ENCODE measurements at places on chromosomes 3 and 15. TPM values are rescaled to one million over a fixed set of nuclear protein-coding genes. Genes with fewer than 3 reads are reported as not detected.

GOLGA8S gene
- 2.4 TPM for total RNA-seq

NR2E3 gene
- total RNA-seq = not detected

WDR49 gene
- not detected for total RNA-seq

MAGEL2 gene
- total RNA-seq = not detected

GABRB3 gene
- not detected for total RNA-seq

IL17RD gene
- not detected for total RNA-seq

GAP43 gene
- not detected for total RNA-seq

GREM1 gene
- total RNA-seq = 0.03 TPM

PP2D1 gene
- total RNA-seq = not detected

GRCh38 chr15:48463366-48463880 lies 132.2 kb downstream of the DUT start:
- no peak overlapping the region for H3K27ac ChIP-seq
- no peaks in the 10 kb centered on the region for H3K27me3 ChIP-seq
- no peaks in the 10 kb centered on the region for H3K36me3 ChIP-seq
- no peak overlapping the region for H3K4me3 ChIP-seq
- no peaks in the 10 kb centered on the region for H3K4me1 ChIP-seq

- no peak overlapping the region for H3K27ac ChIP-seq
- peaks cover 24% of the 10 kb centered on the region for H3K36me3 ChIP-seq
- peaks cover 22% of the 10 kb centered on the region for H3K4me1 ChIP-seq
- no peak overlapping the region for H3K4me3 ChIP-seq
Measured at GRCh38 chr3:46221391-46221790, 13.3 kb upstream of the CCR1 start.

DNA sequence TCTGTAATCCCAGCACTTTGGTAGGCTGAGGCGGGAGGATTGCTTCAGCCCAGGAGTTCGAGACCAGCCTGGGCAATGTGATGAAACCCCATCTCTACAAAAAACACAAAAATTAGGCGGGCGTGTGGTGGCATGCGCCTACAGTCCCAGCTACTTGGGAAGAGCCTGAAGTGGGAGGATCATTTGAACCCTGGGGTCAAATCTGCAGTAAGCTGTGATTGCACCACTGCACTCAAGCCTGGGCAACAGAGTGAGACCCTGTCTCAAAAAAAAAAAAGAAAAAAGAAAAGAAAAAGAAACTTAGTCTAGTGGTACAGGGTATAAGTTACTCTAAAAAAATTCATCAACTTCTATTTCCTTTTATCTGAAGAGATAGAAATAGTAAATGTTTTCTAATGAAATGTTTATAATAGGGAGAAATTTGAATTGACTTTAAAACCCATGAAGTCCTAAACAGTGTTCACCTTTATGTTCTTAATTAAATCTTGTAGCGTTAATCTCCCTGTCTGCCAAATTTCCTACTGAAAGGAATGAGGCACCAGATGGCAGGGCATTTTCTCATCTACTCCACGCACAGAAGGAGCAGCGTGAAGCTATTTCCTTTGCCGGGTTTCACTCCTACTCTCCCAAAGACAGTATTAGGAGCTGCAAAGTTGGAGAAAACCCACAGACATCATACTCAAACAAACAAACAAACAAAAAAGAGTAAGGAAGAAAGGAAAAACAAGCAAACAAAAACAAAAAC lies 1.9 kb downstream of the PCLAF start:
- no peak for DNase-seq
- peak overlapping the region; percentile 84 for H3K4me3 ChIP-seq
- no peak overlapping the region for H3K27ac ChIP-seq
- no peaks in the 10 kb centered on the region for H3K27me3 ChIP-seq
- peaks cover 4% of the 10 kb centered on the region for H3K36me3 ChIP-seq

DNA sequence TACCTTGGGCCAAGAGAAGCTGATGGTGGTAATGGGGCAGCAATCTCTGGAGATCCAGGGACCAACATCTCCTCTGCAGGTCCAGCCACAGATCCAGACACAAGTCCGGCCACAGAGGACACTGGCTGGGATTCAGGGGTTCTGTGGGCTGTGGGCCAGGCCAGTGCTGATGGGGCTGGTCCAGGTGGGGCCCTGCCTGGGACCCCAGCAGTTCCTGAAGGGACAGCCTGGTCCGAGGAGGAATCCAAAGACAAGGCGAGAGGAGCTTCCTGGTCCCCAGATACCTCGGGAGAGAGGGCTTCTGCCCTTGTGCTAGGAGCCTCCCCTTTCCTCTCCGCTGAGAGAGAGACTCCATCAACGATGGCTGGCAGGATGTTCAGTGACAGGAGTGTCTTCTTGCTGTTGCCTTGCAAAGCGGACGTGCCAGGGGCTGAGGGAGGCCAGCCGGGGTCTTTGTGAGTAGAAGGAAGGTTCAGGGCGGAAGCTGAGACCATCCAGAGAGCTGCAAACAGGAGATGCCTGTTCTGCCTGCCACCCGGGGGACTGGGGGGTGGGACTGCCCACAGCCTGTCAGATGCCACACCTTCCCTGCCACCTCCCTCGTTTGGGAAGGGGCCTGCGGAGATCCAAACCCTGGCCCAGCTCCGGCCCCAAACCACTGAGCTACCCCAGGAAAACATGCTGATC lies 24.5 kb upstream of the GOLGA6C start:
- peak; percentile 34 for DNase-seq
- peaks cover 5% of the 10 kb centered on the region for H3K27me3 ChIP-seq
- no peaks in the 10 kb centered on the region for H3K36me3 ChIP-seq
- H3K27ac ChIP-seq = no peak overlapping the region

DNA sequence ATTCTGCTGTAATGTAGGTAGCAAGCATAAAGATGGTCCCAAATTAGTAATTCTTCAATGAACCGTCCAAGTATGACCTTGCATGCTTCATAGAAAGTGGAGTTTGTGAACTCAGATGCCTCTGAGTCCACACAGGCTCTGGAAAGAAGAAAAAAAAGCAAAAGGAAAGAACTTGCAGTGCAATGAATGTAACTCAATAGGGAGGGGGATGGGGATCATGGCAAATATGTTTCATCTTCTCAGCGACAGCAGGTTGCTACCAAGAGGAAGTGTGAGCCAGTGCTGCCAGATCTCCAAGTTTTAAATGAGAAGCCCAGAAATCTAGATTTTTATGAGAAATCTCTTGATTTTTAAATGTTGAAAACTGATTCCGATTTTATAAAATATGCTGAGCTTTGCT lies 50.3 kb downstream of the IL20RB start:
- DNase-seq = no peak
- H3K4me3 ChIP-seq = no peak overlapping the region
- no peaks in the 10 kb centered on the region for H3K4me1 ChIP-seq
- H3K27ac ChIP-seq = no peak overlapping the region

DNA sequence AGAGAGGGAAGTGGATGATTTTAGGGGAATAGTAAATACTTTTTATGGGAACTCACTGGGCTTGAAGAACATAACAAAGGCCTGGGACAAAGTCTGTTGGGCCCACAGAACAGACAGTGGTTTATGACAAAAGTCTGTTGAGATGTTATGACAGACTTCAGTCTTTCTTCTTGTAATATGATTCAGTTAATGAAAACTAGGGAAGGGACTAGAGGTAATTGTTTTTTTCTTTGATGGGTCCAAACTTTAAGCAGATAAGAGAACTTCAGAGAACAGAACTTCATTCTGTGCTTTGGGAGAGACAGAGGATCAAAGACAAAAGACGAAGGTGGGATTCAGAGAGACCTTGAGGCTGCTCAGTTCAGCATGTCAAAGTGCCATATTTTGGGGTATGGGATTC lies 9.3 kb downstream of the CRYBG3 start:
- H3K4me1 ChIP-seq = no peaks in the 10 kb centered on the region
- H3K36me3 ChIP-seq = peaks cover 5% of the 10 kb centered on the region
- no peak overlapping the region for H3K4me3 ChIP-seq
- no peak for DNase-seq

GRCh38 chr15:80163897-80164296 lies 11.1 kb downstream of the FAH start:
- DNase-seq = no peak
- H3K4me1 ChIP-seq = peaks cover 26% of the 10 kb centered on the region
- H3K27ac ChIP-seq = no peak overlapping the region
- H3K36me3 ChIP-seq = peaks cover 22% of the 10 kb centered on the region
- no peak overlapping the region for H3K4me3 ChIP-seq
- no peaks in the 10 kb centered on the region for H3K27me3 ChIP-seq

- no peak overlapping the region for H3K4me3 ChIP-seq
- no peak for DNase-seq
- no peaks in the 10 kb centered on the region for H3K4me1 ChIP-seq
- H3K27ac ChIP-seq = no peak overlapping the region
Measured at GRCh38 chr3:98623572-98624280, 30.3 kb upstream of the CPOX start.

DNA sequence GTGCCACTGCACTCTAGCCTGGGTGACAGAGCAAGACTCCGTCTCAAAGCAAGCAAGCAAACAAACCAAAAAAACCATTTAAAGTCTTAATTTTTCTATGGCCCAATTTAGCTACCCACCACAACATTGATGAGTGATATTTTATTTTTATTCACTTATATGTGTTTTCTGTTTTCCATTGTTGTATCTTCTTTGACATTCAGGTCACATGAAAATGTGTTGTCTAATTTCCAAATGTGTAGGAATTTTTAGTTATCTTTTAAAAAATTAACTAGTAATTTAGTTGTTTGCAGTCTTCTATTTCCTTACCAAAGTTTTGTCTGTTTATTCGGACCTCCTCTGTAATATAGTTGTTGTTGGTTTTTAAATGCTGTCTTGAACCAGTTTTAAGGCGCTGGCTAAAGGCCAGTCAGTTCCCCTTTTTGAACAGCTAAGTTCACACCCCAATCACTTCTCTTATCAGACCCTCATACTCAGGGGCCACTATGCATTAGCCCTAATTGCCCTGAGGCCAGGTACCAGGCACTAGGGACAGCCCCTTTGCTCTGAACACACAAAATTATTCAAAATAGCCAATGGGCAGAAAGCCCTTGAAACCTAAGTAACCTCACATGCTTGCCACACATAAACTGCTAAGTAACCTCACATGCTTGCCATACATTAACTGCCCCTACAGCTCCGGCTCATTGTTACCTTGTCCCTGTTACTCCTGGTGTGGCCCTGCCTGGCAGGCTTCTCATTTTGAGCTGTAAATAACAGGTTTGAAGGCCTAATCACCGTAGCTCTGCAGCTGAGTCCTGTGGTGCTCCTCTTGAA lies 4.3 kb upstream of the CCR4 start:
- H3K4me3 ChIP-seq = no peak overlapping the region
- DNase-seq = no peak
- no peaks in the 10 kb centered on the region for H3K27me3 ChIP-seq
- no peak overlapping the region for H3K27ac ChIP-seq

DNA sequence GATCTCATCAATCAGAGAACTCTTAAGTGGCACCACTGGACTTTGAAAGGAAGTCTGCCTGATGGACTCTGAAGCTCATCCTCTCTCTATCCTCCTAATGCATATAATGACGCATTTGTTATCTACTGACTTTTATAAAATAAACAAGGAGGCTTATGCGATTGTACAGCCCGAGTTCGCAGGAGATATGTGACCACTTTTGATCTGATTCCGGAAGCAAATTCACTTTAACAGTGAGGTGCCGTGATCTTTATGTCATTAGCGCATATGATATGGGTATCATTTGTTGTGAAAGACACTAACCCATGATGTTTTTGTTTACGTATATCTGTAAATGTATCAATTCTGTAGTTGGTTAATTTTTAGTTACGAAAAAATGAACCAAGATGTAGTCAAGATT lies 427 bp upstream of the RNF111 start:
- no peak for DNase-seq
- peaks cover 41% of the 10 kb centered on the region for H3K4me1 ChIP-seq
- H3K36me3 ChIP-seq = peaks cover 4% of the 10 kb centered on the region
- peak overlapping the region; percentile 95 for H3K4me3 ChIP-seq
- H3K27ac ChIP-seq = peak overlapping the region; percentile 84
- H3K27me3 ChIP-seq = no peaks in the 10 kb centered on the region

DNA sequence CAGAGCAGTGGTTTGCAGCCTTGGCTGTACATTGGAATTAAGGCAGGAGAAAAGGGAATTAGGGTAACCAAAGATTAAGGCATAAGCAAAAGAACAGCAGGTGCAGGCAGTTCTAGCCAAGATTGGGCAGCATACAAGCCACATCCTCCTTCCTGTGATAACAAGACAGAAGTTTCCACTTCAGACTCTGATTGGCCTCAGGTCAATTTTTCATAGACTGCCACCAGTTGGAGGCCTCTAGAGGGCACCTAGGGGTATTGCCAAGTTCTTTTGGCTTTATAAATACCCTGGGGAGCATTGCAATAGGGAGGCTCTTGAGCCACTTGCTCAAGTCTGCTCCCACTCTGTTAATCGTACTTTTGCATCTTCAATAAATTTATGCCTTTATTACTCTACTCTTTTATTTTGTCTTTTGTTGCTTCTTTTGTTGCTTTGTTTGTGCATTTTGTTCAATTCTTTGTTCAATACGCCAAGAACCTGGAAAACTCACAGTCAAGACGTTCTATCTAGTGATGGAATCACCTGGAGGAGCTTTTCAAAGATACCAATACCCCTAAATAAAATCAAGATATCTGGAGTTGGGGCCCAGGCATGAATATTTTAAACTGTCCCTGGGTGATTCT lies 32.2 kb upstream of the FMN1 start:
- H3K4me3 ChIP-seq = no peak overlapping the region
- H3K27me3 ChIP-seq = peaks cover 2% of the 10 kb centered on the region
- no peaks in the 10 kb centered on the region for H3K36me3 ChIP-seq
- no peak for DNase-seq

DNA sequence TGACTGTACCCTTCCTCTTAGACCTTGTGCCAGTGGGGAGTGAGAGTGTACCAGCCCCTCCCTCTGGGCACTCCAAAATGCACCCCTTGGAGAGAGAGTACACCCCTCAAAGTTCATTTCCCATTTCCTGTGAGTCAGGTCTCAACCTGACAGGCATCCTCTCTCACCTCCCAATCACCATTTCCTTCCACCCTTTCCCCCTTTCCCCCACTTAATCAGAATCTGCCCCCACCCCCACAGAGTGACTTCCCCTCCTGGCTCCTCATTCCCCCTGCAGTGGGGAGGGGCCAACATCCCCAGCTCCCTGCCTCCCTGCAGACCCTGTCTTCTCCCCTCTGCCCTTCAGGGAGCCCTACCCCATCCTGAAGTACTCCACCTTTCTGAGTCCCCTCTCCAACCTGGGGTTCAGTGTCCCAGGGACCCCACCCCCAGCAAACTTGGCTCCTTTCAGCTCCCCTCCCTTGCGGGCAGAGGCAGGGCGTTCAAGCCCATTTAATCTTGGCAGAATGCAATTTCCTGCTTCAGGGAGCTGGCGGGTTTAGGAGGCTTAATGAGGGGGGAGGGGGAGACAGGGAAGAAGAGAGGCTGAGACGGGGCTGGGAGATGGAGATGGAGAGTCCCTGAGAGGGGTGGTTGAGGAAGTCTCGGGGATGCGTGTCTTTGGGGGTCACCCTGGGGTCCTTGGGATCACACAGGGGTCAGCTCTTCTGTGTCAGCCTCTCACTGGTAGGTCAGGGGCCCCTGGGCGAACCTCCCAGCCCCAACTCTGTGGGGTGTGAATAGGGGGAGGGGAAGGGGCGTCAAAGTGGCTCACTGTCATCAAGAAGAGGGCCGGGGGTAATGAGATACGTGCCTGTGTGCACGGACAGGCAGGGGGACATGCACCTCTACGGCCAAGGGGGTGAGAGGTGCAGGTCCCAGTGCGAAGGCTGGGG lies 16.6 kb upstream of the SEMA3F start:
- no peaks in the 10 kb centered on the region for H3K27me3 ChIP-seq
- H3K4me1 ChIP-seq = peaks cover 9% of the 10 kb centered on the region
- no peak for DNase-seq
- H3K4me3 ChIP-seq = no peak overlapping the region
- H3K27ac ChIP-seq = no peak overlapping the region

All from natural killer cell treated with Interleukin-12 subunit alpha and Interleukin-12 subunit beta and Interleukin-15 and Interleukin-18, amount 100 ng/mL, for 72 hours (primary cell).